Esophagus (tissue), 2 donors: ENCODE measurements at places on chromosomes 16 and 17. TPM values are rescaled to one million over a fixed set of nuclear protein-coding genes. Genes with fewer than 3 reads are reported as not detected.

Gene C16orf96
- polyA plus RNA-seq: 0.04 TPM

Gene MPP3
- 9.6 TPM for polyA plus RNA-seq

Gene C16orf89
- 0.88 TPM for polyA plus RNA-seq

Gene TPSD1
- 1.5 TPM for polyA plus RNA-seq
